ENCODE measurements at places on chromosomes 11 and 22.

GRCh38 chr22:38305471-38306448, 11.5 kb downstream of the CSNK1E start:
- peak; percentile 47 for DNase-seq

- no peak for DNase-seq
These were observed 696 bp upstream of the MICAL2 start for GRCh38 chr11:12109591-12110196.

GRCh38 chr11:75383246-75383645, 16.1 kb upstream of the RPS3 start:
- DNase-seq = no peak

DNA sequence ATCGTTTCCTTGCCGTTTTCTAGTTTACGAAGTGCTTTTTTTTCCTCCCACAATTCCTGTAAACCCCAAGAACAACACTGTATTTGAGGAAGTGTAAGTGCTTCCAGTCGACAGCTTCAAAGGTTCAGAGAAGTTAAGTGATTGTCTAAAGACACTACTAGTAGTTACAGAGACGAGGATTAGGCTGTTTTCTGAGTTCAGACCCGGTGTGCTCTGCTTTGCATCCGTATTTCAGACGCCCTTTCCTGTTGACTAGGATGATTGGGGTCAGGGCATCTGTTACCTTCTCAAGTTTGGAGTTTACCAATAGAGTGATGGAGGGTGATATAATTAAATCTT, 430 bp downstream of the CLP1 start:
- no peak for DNase-seq

DNA sequence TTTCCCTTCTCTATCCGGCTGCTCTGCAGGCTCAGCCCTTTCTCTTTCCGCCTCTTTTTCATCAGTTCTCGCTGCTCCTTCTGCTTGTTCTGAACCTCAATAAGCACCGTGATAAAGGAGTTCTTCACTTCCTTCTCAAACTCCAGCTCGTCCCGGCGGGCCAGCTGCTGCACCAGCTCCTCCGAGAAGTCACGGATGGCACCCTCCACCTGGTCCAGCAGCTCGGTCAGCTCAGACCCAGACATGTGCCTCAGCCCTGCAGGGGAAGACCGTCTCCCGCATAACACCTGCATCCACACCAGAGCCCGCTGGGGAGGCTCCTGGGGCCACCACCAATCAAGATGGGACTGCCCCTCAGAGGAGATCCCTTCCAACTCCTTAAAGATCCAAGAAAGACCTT, 40.2 kb downstream of the FEZ1 start:
- no peak for DNase-seq

- DNase-seq = no peak
These were observed 858 bp downstream of the OAF start for GRCh38 chr11:120211522-120212258.

- no peak for DNase-seq
These were observed 23.6 kb downstream of the HIRA start for GRCh38 chr22:19407649-19408606.

- peak; percentile 50 for DNase-seq
These were observed 31.2 kb downstream of the PDE2A start for GRCh38 chr11:72642884-72643522.

DNA sequence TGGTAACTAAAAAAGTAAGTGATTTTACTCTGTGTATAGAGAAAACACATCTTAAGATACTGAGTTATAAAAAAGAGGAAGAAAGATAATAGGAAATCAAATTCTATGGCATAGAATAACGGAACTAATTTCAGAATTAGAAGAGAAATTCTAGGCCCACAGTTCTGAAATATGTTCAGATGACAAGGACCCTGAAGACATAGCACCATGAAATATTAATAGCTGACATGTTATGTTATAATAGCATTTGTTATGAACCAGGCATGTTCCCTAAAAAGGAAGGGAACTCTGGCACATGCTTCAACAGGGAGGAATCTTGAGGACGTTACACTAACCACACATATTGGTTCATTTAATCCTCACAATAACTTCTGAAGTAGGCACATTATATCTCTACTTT, 32.7 kb downstream of the PRDM10 start:
- no peak for DNase-seq

GRCh38 chr11:69238573-69239351, 55.2 kb upstream of the MYEOV start:
- DNase-seq = no peak

DNA sequence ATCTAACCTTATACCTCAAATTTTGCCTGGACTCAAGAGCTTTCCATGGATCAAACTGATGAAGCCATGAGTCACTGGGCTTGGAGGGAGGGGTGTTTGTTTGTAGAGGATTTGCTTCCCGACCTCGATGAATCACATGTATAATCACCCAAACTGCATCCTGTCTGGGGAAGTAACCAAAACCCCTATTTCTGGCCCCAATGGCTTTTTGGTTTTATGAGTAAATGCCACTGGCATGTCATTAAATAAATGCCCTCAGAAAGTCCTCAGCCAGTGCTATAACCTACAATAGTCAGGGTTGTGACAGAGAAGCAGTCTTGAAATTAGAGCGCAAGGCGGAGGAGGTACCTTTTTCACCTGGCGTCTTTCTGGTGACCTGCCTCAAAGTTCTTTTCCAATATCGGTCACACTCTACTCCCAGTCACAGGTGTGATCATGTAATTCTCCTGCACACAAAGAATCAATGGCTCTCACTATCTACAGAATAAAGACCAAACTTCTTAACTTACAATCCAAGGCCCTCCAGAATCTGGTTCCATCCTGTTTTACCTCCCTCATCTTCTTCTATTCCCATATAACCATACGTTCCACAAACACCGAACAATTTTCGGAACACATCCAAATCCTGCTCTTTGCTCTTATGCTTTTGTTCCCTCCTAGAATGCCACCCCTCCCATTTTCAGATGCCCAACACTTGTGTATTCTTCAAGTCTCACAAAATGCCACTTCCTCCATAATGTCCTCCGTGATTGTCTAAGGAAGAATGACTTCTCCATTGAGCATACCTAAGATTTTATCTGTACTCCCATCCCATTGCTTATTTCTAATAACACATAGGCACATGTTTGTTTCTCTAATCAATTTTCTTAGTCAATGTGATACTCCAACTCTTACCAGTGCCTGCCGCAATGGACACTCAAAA, 81.3 kb upstream of the BLID start:
- DNase-seq = no peak

- no peak for DNase-seq
These were observed 3.6 kb upstream of the ZDHHC8 start for GRCh38 chr22:20127869-20128618.

DNA sequence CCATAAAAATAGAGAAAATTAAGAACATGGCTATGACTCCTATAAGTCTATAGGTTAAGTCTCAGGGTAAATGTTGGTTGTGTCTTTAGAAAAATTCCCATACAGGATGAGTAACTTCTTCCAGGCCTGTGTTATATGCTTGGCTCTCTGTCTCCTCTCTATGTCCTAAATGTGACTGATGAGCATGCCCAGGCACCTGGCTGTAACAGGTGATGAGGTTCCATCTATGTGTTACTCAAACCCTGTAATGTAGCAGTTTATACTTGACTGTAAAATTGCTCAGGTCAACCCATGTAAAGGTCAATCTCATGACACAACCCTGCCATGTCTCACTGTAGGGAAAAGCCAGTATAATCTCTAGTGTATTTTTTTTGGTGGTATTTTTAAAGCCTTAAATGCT, 69.5 kb downstream of the PARVA start:
- no peak for DNase-seq

DNA sequence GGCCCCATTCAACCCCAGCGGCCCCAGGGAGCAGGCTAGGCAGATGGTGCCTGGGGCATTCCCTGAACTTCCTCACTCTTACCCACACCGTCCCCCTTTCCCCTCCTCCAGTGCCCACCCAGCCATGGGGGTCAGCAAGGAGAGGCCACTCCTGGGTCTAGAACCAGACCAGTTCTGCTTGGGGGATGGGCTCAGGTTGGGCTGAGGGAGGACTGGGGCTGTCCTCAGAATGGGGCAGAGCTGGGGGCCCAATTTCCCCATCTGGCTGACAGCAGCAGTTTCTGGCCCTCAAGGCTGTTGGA, 12.4 kb downstream of the SCYL1 start:
- no peak for DNase-seq

GRCh38 chr11:44427432-44427831, 117.5 kb upstream of the ALX4 start:
- no peak for DNase-seq

GRCh38 chr11:61617515-61617914, 36.6 kb upstream of the SYT7 start:
- no peak for DNase-seq

DNA sequence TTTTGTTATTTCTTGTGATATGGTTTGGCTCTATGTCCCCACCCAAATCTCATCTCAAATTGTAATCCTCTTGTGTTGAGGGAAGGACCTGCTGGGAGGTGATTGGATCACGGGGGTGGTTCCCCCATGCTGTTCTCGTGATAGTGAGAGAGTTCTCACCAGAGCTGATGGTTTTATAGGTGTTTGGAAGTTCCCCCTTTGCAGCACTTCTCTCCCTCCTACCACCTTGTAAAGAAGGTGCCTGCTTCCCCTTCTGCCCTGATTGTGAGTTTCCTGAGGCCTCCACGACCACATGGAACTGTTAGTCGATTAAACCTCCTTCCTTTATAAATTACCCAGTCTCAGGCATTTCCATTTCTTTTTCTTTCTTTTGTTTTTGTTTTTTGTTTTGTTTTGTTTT, 24.4 kb upstream of the SIK2 start:
- no peak for DNase-seq

DNA sequence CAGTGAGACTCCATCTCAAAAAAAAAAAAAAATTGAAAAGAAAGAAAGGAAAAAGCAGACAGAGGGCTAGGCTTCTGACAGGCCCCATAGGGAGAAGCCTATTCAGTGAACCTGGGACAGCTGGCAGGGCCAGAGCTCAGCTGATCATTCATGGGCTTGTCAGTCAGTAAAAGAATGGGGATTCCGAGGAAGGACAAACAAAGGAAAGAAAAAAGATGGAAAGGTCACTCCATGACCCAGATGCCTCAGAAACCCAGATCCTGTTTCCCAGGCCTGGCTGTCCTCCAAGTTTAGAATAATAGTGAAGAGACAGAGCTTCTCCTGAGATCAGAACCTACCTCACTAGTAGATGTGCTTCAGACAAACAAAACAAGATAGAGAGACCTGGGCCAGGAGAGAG, 34.3 kb upstream of the ASPHD2 start:
- DNase-seq = no peak

- DNase-seq = peak; percentile 58
These were observed 7.6 kb downstream of the SLC29A2 start for GRCh38 chr11:66363805-66364535.

DNA sequence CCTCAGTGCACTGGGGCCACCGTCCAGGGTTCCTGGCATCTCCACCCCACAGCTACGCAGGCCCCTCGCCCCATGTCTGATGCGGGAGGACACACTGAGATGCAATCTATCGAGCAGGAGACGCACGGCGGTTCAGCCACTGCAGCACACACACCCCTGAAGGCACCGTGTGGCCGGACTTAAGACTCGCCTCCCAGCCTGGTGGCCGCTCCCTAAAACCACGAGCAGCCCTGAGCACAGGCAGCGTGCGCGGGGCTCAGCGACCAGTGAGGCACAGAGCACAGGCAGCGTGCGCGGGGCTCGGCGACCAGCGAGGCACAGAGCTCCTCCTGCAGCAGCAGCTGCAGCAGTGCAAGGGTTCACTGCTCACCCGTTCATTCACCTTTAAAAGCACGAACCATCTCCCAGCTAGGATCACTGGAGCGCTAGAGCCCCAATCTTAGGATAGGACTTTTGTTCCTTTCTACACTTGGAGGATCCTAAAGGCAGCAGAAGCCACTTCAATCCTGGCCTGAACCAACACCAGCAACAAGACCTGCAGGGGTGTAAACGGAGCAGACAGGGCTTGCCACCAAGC, 31.4 kb downstream of the TOLLIP start:
- DNase-seq = no peak

DNA sequence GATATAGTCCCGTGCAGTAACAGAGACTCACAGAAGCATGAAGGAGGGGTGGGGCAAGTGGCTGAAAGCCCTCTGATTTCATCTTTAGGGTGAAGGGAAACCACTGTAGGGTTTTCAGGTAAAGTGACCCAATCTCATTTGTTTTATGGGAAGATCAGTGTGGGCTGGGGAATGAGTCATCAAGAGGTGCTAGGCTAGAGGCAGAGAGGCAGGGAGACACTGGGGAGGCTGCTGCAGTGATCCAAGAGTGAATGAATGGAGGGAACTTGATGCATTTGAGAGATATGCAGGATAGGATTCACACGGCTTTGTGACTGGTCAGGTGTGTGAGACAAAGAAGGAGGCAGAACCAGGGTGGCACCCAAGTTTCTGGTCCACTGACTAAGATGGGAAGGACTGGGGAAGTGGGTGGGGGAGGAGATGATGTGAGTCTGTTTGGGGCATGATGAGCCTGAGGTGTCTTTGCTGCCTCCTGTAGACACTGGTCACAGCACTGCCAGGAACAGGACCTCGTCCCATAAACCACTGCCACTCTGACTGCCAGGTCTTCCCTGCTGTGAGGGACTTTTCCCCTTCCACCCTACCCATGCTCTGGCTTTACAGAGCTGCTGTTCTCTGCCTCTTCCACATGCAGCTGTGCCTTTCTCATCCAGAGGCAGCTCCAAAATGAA, 239.0 kb downstream of the TENM4 start:
- no peak for DNase-seq

GRCh38 chr11:133403900-133404299, 128.4 kb downstream of the OPCML start:
- DNase-seq = no peak

DNA sequence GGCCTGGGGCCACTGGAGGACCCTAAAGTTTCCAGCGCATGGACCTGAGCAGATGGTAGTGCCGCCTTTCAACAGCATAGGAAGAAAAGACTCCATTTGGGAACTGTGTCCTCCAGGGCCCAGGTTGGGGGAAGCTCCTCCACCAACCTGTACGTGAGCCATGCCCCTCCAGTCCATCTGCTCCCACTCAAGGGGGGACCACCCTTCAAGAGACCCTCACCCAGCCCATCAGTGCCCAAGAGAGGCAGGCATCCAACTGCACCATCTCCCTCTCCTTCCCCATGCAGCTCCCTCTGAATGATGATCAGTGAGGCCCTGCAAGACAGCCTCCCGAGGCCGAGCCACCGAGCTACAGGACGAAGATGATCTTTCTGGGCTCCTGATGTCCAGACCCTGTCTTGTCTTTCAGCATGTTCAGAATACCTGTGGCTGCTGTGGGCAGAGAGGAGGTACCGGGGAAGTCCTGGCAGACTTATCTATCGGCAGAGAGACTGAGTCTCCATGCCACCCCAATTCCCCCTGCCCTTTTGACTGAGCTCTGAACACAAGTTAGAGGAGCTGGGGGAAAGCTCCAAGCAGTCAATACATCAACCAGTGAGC, 25.0 kb upstream of the JAM3 start:
- no peak for DNase-seq

DNA sequence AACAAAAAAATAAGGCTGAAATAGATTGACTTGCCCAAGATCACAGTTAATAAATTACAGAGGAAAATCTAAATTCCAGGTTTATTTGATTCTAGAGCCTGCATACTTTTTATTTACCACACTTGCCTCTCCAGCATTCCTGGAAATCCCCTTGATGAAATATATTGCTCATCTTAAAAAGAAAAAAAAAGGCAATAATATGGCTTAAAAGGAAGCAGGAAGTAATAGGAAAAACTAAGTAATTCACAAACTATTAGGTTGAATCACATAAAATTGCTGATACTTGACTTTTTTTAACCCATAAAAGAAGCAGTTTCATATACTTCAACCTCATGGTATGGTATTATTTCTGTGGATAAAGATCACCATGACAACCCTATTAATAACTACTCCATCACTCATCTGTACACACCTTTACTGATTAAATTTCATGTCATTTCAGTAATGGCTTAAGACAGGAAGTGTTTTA, 52.9 kb downstream of the COPB1 start:
- no peak for DNase-seq
